Activated naive CD4-positive, alpha-beta T cell (primary cell): ENCODE measurements at places on chromosomes 3 and 15.

DNA sequence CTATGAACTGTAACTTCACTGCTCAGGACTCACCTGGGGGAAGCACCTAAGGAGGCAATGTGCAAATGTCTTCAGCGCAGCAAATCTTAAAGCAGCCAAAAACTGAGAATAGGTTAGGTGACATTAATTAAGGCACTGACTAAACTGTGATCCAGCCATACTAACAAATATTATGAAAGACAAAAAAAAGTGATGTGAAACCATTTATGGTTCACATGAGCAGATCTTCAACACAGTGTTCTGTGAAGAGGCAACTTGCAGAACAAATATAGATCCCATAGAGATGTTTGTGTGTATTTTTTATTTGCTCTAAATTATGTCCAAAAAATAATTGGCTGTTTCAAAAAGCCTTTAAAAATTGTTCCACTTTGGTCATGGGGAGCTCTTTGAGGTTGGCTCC lies 24.1 kb upstream of the MITF start:
- DNase-seq = no peak

GRCh38 chr15:41631880-41632470 lies 28.2 kb upstream of the MGA start:
- no peak for DNase-seq

- no peak for DNase-seq
Observed at GRCh38 chr3:149449182-149449581, 25.3 kb upstream of the TM4SF4 start.

- no peak for DNase-seq
Observed at GRCh38 chr3:114877378-114878113, 269.5 kb downstream of the ZBTB20 start.
